ENCODE measurements at places on chromosomes 1 and 21.

- no peak for DNase-seq
Measured at GRCh38 chr1:234533975-234534876, 55.2 kb upstream of the TARBP1 start.

GRCh38 chr1:82464362-82465001, 663.7 kb downstream of the ADGRL2 start:
- no peak for DNase-seq

- DNase-seq: no peak
Measured at GRCh38 chr21:35737449-35737848, 322.9 kb downstream of the SETD4 start.

- no peak for DNase-seq
Measured at GRCh38 chr1:181704546-181704945, 221.2 kb downstream of the CACNA1E start.

DNA sequence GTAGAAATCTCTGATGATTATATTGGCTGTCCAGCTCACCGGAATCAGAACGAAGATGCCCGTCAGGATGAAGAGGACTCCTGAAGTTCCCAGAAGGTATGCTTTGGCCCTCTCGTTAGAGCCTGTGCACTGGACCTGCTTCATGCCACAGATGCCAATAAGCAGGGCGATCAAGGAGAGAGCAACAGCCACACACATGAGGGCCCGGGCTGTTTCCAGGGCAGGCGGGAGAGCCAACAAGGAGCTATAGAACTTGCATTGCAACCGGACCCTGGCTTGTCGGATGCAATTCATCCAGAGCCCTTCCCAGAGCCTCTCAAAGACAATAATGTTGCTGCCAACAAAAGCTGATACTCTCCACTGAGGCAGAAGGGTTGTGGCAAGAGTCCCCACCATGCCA, 434 bp downstream of the CLDN17 start:
- DNase-seq: no peak

GRCh38 chr1:30329263-30329753, 394.1 kb downstream of the MATN1 start:
- no peak for DNase-seq

- DNase-seq: no peak
Measured at GRCh38 chr1:229714964-229715603, 89.0 kb downstream of the URB2 start.

GRCh38 chr1:77846966-77847365, 41.5 kb upstream of the NEXN start:
- DNase-seq: no peak

Measured in kidney epithelial cell (primary cell).